ENCODE measurements at places on chromosomes 12 and 14.

GRCh38 chr14:92759300-92759678, 10.9 kb upstream of the LGMN start:
- DNase-seq = no peak

GRCh38 chr14:54169254-54169924, 212.8 kb upstream of the BMP4 start:
- no peak for DNase-seq

GRCh38 chr12:8108808-8109398, 14.5 kb upstream of the CLEC4A start:
- peak; percentile 68 for DNase-seq

GRCh38 chr12:120846721-120847120, 57.4 kb downstream of the SPPL3 start:
- no peak for DNase-seq

DNA sequence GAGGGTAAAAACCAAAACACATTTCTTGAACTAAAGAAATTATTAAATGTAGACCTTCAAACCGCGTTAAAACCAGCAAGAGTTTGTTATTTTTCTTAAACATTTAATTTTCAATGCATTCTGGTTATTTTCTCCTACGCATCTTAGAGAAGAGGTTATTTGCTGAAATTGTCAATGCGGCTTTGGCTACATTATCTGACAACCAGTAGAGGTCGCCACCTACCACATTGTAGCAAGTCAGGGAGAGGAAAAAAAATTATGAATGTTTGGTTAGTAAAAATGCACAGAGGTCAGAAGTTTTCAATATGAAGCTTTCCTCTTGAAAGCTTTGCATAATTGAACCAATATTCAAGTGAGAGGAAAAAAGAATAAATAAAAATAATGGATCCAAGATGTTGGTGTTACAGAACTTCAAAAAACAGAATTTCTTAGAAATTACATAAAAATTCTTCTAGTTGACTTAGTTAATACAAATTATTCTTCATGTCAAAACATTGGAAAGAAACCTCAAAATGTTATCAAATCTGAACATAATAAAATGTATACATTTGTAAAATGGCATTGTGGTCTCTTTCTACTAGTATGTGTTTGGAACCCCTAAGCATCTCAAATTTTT, 159.4 kb upstream of the TMTC2 start:
- DNase-seq = no peak

DNA sequence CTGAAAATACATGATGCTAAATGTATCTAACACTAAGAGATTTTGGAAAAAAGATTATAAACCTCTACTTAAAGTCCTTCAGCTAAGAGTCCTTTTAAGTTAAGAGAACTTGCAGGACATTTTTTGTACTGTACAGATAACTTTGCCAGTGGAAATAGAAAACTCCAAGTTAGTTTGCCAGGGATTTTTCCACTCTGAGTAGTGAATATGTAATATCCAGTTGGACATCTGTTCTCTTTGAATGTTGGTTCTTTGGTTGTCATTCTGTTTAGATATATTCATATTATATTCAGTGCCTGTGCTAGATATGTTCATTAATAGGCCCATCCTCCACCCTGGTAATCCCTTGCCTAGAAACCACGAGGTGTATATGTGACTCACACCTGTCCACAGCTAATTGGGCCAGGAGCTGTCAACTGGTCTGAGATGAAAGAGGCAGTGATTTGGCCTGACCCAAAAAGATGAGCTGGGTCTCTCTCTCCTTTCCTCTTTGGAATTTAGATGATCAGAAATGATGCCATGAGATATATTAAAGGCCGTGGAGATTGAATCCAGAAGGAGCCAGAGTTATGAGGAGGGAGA, 261.0 kb upstream of the LRIG3 start:
- no peak for DNase-seq

DNA sequence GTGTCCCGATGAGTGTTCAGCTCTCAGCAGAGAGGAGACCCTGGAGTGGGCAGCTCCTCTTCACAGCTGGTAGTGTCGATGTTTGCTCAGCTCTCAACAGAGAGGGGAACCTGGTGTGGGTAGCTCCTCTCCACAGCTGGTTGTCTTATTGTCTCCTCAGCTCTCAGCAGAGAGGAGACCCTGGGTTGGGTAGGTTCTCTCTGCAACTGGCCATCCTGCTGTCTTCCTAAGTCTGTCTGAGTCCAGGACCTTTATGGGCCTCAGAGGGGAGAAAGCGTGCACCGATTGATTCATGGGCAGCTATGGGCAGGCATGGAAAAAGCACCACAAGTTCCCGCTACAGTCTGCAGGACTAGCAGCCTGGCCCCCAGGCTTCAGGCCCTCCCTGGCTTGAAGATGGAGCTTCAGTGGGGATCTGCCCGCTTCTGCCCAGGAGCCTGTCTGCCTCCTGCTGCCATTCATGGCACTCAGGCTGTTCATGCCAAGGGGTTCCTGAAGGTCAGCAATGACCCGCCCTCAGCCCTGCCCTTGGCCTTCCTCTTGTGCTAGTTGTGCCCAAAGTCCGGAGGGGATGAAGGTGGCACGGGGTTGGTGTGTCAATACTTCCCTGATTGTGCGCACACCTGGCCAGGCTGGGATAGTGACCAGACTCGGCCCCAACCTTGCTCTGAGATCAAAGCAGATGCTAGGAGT, 224.2 kb downstream of the KCNC2 start:
- no peak for DNase-seq

Data from stimulated activated naive CD4-positive, alpha-beta T cell (primary cell).